ENCODE measurements at places on chromosomes 2 and 18.

DNA sequence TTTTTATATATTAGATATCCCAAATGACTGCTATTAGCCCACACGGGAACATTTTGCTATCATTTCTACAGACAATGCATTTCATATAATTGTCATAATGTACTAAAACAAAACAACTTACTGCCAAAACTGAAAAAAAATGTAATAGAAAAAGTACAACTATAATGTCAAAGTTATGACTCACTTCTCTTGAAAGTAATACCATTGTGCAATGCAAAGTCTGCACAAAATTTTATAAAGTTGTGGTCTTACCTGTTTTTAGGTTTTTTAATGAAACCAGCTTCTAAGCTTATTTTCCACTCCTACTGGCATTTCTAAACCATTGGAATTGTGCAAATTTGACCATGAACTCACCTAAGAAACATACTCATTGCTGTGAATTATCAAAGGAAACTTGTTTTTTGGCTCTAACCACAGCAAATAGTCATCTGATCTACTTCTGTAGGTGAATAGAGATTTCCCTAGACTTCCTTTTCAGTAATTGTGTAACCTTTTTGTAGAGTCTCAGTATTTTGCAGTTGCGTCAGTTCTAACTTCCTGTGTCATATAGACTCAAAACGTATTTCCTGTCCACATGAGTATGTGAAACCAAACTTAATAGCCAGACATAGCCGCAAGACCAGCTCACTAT is 31.9 kb upstream of the TFPI start:
- no peak for DNase-seq

DNA sequence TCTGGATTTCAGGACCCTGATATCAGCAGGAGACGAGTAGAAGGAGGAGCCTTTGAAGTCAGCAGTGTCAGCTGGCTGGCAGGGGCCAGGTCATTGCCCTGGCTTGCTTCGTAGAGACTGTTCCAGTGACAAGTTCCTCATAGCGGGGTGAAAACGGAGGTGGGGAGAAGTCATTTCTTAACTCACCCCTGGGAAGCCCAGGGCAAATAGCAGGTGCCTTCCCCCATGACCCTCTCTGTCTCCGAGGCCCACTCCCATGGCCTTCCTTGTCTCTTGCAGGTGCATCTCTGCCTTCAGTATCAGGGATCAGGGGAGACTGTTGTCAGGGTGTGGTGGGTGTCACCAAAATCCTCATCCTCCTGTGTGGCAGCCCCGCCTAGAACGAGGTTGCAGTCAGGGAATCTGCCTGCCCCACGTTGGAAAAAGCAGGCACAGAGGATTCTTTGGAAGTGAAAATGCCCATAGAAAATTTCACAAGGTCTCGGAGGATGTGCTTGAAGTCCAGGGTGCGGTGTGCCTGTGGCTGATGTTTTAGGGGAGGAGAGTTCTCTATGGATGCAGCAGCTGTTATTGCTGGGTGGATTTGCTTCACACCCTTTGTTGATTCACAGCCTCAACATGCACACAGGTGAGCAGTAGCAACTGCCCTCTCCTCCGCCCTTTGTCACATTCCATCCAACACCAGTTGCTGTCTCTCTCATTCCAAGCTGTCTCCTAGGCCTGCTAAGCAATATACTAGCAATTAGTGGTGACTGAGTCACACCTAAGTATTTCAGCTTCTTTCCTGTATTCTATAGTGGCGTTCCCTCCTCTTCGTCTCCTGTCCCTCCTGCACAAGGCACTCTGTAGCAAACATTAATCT is 142.6 kb upstream of the FHL2 start:
- DNase-seq: peak; percentile 34

GRCh38 chr2:143142598-143142997 is 13.4 kb downstream of the ARHGAP15 start:
- no peak for DNase-seq

GRCh38 chr2:216299588-216299987 is 72.7 kb downstream of the MARCHF4 start:
- no peak for DNase-seq

- DNase-seq: no peak
These were observed 37.5 kb downstream of the ACVR1 start for GRCh38 chr2:157838442-157839161.

DNA sequence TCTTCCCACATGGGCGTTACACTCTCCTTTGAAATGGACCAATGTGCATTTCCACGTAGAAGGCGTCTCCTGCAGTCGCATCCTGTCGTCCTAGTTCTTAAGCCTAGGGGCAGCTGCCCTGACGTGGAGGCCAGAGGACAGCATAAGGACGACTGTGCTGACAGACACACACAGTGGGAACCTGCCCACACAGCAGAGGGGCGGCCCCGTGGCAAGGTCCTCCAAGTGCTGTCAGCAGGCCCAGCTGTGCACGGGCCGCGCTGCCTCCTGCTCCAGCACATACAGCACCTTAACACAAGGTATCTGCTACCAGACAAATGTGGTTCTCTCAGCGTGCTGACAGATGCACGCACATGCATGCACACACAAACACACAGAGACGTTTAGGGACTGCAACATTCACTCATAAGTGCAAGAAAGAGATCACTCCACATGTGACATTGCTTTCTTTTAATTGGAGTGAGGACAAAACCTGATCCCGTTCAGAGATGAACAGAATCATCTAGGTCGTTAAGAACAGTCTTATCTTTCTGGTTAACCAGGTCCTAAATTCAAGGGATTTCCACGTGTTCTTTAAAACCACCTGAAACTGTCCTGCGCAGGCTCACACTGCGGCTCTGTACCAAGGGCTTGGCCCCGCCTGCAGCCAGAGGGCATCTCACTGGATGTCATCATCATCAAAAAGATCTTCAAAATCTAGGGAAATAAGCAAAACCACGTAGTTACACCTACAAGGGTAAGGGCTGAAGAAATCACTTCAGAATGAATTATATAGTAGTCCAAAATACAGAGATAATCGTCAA is 5.5 kb downstream of the COPS9 start:
- no peak for DNase-seq

- no peak for DNase-seq
These were observed 1898.4 kb upstream of the CELF4 start for GRCh38 chr18:39464006-39464405.

DNA sequence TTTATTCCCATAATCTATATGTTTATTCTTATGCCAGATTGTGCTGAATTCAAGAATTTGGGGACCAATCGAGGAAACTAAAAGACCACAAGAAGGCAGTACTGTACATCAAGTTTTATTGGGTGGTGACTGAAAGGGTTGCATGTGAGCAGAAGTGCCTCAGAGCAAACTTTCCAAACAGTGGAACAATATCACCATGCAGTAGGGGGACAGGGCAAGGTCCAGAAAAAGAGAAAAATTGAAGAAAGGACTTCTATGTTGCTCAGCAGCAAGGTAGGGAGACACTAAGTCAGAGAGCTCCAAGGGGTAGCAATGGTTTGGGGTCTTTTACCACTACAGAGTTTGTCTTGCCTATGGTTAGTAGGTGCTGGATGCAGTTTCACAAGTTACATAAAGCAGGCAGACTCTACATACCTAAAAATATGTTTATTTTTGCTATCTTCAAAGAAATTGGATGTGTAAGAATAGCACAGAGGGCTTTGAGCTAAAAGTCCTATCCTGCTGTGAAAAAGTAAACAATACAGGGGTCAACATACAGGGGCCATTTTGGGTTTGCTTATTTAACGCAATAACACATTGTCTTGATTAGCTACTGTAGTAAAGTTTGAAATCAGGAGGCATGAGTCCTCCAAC is 43.8 kb upstream of the ZBTB14 start:
- no peak for DNase-seq

GRCh38 chr2:207787017-207787416 is 17.3 kb upstream of the FZD5 start:
- no peak for DNase-seq

GRCh38 chr18:9172506-9173127 is 36.0 kb downstream of the ANKRD12 start:
- no peak for DNase-seq

DNA sequence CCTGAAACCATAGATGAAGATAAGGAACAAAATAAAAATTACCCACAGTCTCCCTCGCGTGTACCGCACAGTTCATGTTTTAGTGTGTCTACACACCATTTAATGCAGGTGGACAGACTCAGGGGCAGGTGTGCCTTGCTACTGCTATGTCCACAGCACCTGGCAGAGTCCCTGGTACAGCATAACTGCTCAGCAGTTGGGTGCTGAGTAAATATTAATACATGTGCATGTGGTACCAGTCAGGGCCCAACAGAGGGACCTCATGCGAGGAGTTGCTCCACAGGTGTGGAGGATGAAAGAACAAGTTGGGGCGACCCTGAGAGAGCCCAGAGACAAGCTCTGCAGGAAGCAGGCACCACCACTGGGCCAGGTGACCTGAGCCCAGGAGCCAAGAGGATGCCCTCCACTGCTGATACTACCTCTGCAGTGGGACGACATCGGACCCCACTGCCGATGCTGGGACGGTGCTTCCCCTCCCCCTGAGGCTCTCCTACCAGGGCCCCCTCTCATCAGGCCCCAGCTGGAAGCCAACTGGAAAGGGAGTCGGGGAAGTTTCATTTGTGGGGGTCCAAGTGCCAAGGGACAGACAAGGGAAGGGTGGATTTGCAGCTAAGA is 100.8 kb downstream of the NEDD4L start:
- DNase-seq: no peak

GRCh38 chr2:71689968-71690834 is 236.8 kb downstream of the DYSF start:
- DNase-seq: no peak

DNA sequence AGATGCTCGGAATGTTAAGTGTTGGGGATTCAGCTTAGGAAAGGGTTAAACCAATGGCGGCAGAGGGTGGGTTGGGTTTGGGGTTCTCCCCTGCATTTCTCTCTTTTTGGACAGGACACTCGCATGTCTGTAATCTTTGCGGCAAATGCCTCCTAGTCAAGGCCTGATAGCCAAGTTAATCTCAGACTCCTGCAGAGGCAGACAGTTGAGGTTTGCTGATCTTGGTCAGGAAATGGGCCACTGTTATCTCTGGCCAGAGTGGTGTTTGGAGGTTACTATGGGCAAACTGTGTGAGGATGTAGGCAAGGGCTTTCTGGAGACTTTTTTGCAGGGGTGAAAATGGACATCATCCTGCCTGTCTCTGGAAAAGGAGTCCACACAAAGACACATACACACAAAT is 188.8 kb downstream of the SETBP1 start:
- no peak for DNase-seq

- no peak for DNase-seq
These were observed 801.8 kb downstream of the CCDC85A start for GRCh38 chr2:56985609-56986008.

DNA sequence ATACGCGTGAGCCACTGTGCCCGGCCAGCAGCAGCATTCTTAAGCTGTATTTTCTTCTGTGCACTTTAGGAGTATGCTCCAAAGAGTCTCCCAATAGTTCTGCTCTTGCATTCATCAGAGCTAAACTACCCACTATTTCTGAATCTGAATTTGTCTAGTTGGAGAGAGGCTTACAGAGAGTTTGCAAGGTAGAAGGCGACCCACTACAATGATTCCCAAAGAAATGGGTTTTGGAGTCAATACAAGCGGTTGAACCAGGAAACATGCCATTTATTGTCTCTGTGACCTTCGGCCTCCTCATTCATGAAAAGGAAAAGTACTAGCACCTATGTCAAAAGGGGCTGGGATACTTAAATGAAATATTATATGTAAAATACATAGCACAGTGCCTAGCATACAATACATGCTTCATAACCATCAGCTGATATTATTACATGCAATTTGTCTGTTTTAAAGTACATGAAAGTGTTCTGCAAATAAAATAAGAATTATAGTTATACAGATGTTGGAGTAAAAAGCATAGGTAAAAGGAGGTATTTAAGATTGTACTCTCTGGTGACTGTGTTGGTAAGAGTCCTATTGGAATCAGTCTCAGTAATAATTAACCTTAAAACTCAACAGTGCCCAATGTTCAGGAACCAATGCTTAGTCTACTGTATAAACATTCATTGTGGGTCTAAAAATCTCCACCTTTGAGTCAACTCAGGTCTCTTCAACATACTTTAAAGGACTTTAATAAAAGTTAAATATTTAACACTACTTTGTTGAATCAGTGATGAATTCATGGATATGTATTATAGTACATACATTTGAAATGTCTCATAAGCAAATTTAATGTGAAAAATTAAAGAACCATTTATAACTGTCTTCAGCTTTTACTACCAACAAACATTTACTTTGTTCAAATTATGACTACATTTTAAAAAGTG is 89.8 kb upstream of the GRB14 start:
- no peak for DNase-seq

DNA sequence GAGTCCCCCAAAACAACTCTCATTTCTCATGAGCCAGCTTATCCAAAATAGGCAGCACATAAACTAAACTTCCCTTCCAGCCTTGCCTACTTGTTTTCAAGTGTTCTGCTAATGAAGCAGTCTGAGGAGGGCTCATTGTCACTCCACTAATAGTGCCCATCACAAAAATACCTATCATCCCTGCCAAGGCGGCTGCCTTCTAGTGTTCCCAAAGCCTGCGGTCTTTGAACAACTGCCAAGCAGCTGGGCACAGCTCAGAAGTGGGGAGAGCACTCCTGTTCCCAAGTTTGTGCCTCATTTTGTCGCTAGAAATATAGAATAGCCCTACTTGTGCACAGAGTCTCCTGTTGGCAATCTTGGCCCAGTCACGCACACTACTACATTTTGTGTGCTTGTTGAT is 50.3 kb downstream of the DTNA start:
- no peak for DNase-seq

- DNase-seq: no peak
These were observed 176.7 kb downstream of the MYO1B start for GRCh38 chr2:191421950-191422349.
